Uterus (tissue), 4 donors: ENCODE measurements at places on chromosomes 13 and 19. TPM values are rescaled to one million over a fixed set of nuclear protein-coding genes. Genes with fewer than 3 reads are reported as not detected.

ACP7 gene
- total RNA-seq = not detected

CAPN12 gene
- total RNA-seq = not detected

KLK13 gene
- not detected for total RNA-seq

AMER2 gene
- total RNA-seq = not detected

ZNF468 gene
- 58.1 TPM for total RNA-seq

YJEFN3 gene
- total RNA-seq = not detected

C19orf85 gene
- total RNA-seq = not detected

ZSCAN1 gene
- not detected for total RNA-seq

GRCh38 chr19:6423499-6424194 lies 964 bp downstream of the KHSRP start:
- peak; percentile 34 for DNase-seq

DNA sequence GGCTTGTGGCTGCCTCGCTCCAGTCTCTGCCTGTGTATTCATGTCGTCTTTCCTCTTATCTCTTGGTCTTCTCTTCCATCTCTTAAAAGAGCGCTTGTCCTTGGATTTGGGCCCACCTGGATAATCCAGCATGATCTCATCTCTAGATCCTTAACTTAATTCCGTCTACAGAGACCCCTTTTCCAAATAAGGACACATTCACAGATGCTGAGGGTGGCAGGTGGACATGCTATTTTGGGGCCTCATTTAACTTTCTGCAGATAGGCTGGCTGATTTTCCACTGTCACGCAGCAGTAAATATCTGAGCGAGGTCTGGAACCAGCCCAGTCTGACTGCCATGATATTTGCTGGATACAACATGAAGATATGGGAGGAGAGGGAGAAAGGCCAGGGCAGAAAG lies 41.5 kb upstream of the TSHZ3 start:
- no peak for DNase-seq

- no peak for DNase-seq
Observed at GRCh38 chr13:27708325-27708724, 84.0 kb upstream of the GSX1 start.

DNA sequence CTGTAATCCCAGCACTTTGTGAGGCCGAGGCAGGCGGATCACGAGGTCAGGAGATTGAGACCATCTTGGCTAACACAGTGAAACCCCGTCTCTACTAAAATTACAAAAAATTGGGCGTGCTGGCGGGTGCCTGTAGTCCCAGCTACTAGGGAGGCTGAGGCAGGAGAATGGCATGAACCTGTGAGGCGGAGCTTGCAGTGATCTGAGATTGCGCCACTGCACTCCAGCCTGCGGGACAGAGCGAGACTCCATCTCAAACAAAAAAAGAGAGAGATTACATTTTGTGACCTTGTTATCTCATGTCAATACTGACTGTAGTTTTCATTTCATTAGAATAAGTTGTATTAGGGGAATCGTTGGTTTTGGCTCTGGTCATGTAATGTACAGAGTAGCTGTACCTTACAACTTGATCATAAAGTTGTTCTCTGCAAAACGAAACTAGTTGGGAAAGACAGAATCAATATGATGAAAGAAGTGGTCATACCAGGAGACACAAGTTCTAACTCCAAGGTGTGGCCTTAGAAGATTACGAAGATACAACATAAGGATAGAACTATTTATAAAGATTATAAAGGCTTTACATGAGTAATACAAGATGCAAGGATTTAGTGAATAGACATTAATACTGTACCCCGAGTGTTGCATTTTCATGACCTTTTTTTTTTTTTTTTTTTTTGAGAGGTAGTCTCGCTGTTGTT lies 15.3 kb downstream of the TMEM38A start:
- no peak for DNase-seq

DNA sequence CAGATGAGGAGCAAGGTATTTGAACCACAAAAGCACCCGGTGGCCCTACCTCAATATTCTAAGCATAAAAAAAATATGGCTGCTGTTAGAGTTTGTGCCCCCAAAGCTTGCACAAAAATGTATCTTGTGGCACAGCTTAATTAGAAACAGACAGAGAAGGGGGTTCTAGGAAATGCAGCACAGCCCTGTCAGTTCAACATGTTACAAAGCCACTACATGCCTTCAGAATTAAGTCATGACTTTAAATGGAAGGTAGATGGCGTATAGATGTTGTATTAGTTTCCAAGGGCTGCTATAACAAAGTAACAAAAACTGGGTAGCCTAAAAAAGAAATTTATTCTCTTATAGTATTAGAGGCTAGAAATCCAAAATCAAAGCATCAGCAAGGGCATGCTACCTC lies 703.8 kb downstream of the DIAPH3 start:
- DNase-seq = no peak

DNA sequence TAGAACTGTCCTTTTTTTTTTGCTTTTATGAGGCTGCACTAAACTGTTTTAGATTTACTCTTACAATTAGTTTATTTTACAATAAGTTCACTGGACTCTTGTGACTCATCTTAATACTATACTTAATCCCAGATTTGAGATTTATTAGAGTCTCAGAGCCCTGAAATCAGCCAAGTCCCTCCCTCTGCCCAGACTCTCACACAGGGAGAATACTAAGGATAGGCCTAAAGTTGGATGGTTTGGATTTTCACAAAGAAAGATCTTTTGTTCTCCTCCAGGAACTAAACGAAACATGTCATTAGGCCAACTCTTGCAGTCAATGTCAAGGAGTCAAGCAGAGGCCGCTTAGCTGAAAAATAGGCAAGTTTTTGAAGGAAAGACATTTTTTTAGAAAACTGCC lies 42.7 kb upstream of the MIR17HG start:
- DNase-seq = no peak

DNA sequence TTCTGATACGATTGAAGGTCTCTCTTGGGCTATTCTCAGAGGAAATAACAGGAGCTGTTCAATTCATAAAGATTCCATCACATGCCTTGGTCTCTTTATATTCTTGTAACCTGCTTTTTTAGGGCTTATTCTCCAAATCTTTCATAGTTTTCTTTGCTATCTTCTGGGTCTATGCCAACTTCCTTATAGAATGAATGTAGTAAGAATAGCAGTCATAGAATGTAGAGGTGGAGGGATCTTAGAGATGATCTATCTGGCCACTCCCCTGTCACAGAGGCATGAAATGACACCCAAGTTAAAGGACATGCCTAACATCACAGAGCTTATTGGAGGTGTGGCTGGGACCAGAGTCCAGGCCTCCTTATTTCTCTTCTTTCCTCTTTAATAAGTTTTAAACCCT lies 13.2 kb downstream of the LCP1 start:
- no peak for DNase-seq

- DNase-seq = no peak
Observed at GRCh38 chr13:110359840-110360301, 52.8 kb downstream of the COL4A2 start.

GRCh38 chr13:43042410-43042921 lies 19.1 kb downstream of the DNAJC15 start:
- no peak for DNase-seq

GRCh38 chr13:36787181-36787580 lies 31.8 kb upstream of the RFXAP start:
- no peak for DNase-seq

- DNase-seq = peak; percentile 28
Observed at GRCh38 chr13:27450921-27451471, 632 bp upstream of the MTIF3 start.

- no peak for DNase-seq
Observed at GRCh38 chr13:45700971-45701900, 884 bp upstream of the CBY2 start.

DNA sequence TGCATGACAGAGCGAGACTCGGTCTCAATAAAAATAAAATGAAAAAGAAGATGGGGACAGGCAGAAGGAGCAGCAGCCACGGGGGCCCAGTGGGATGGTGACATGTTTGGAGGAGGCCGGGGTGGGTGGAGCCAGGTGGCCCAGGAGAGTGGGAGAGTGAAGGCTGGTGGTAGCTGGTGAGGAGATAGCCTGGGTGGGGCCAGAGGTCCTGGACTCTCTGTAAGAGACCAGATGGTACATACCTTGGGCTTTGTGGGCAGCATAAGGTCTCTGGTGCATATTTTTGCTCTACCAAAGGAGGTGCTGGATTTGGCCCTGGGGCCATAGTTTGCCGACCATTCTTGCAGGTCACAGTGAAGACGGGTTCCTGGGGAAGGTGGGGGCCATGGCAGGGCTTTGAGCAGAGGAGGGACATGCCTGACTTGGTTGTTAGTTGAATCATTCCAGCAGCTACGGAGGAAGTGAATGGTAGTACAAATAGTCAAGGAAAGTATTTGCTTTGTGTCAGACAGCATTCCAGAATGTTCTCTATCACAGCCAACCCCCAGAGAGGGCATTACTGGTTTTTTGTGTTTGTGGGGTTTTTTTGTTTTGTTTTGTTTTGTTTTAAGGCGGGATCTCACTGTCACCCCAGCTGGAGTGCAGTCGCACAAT lies 69.1 kb downstream of the ARHGEF18 start:
- no peak for DNase-seq

DNA sequence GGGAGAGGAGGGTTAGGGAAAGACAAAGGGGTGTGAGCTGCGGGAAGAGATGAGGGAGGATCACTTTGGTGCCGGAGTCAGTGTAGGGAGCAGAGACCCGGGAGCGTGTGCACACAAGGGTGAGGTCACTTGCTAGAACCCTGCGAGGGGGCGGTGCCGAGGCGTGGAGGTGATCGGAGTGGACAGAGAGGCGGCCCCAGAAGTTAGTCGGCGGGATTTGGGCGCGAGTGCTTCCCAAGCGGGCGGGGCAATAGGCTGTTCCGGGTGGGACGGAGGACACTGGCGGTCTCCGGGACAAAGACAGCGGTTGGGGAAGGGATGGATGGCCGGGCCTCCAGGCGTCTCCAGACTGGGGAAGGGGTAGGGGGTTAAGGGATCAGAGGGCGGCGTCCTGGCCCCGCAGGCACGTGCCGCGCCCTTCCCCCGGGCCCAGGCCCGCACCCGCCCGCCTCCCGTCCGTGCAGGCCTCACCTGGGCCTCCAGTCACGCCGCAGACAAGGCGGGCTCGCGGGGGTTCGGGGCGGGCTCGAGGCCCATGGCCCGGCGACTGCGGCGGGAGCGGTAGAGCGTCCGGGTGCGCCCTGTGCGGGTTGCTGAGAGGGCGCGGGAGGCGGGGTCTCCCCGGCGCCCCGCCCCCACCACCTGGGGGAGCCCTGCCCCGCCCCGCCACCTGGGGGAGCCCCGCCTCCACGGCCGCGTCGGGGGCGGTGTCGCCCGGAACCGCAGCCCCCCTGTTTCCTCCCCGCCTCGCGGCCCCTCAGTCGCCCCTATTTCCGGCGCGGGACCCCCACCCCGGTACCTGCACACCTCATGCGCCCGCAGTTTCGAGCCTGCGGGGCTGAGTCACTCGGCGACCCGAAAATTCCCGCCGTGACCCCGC lies at the start of gene LPAR2:
TSS of gene LPAR2 (minus strand) at position 600 of the 880 bp plus-strand sequence. CDS start 945 bp downstream, outside the sequence.
- no peak for DNase-seq
